ENCODE measurements at places on chromosomes 5 and 9. TPM values are rescaled to one million over a fixed set of nuclear protein-coding genes. Genes with fewer than 3 reads are reported as not detected.

DNA sequence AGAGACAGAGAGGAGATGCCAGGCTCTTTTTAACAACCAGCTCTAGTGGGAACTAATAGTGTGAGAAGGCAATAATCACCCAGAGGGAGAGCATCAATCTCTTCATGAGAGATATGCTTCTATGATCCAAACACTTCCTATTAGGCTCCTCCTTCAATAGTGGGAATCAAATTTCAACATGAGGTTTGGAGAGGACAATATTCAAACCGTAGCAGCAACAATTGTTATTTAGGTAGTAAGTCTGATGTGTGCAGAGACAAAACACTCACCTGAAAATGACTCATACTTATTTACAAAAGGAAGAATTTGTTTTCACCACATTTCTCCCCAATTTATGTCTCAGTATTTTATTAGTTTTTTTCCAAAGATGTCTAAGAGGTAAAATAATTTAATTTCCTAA lies 144.3 kb downstream of the ST8SIA4 start:
- DNase-seq, result no peak

GRCh38 chr5:153798830-153799229 lies 239.9 kb downstream of the FAM114A2 start:
- no peak for DNase-seq

CCL27 gene
- not detected for polyA plus RNA-seq

SMIM33 gene
- not detected for polyA plus RNA-seq

DNAH5 gene
- not detected for polyA plus RNA-seq

All from naive B cell (primary cell).